Activated CD4-positive, CD25-positive, alpha-beta regulatory T cell (primary cell): ENCODE measurements at places on chromosomes 4 and X.

DNA sequence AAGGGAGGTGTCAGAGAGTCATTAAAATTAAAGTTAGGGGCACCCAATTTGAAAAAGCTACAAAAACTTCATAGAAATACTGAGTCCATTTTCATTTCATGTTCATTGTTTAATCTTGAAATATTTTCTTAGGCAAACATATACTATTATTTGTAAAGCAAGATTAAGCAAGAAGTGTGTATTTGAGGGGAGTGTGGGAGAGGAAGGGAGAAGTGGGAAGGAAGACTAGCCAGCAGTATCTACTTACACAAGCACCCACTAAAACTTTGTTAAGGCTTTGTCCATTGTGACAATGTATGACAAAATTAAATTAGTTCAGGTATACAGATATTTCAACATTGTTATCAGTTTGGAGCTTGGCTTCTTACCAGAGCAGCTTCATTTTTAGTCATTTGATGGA is 222.9 kb downstream of the ARHGAP24 start:
- DNase-seq: no peak

DNA sequence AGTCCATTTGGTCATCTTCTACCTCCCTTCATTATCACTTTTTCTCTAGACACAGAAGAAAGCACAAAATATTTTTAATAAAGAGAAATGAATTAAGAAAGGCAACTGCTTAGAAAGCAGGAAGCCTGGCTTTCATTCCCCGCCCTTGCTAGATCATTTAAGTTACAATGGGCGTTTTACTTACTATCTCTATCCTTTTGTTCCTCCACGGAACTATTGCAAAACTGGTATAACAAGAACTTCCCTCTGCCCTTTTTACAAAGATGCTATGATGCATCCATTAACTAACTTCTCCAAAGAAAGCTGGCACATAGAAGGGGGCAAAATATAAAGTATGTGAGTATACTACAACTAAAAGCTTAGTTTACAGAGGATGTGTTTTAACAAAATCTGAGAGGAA is 434.5 kb upstream of the FTHL17 start:
- DNase-seq: no peak

DNA sequence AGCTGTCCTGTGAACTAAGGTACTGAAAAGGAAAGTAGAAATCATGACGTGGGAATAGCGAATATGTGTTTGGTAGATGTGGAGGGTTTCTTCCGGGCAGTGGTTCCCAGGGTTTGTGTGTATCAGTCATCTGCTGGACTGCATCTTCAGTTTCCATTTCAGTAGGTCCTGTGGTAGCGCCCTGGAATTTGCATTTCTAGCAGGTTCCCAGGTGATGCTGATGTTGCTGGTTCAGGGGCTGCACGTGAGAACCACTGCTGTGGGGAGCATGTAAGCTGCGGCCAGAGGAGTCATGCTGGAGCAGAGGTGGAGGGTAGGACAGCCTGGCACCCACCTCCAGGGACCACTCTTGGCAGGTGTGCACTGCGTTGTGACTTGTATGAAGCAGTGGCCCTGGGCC is 47.1 kb downstream of the ARHGAP10 start:
- DNase-seq: no peak

GRCh38 chr4:32163125-32163524 is 1443.0 kb downstream of the PCDH7 start:
- no peak for DNase-seq

- no peak for DNase-seq
Observed at GRCh38 chr4:8725071-8725841, 132.7 kb downstream of the CPZ start.

- no peak for DNase-seq
Observed at GRCh38 chr4:40238008-40238699, 41.3 kb downstream of the RHOH start.

- no peak for DNase-seq
Observed at GRCh38 chr4:187256897-187257296, 533.2 kb upstream of the FAT1 start.

GRCh38 chr4:56430203-56430602 is 5.2 kb downstream of the PPAT start:
- DNase-seq: no peak

GRCh38 chr4:188941524-188942119 is 802.4 kb downstream of the TRIML1 start:
- DNase-seq: no peak

DNA sequence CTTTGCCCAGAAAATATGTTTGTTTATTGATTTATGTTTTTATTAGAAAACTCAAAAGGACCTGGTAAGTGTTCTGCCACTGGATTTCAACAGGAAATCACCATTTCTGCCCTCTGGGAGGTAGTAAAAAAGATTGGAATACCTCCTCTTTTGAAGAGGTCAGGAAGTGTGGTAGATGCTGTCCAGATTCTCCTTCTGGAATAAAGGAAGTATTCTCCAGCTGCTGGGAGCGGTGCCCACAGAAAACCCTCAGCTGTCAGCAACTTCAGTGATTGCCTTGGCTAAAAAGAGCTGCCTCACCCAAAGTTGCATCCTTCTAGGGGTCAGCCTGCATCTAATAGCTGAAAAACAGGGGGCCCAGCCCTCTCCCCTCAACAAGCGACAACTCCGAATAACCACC is 13.8 kb upstream of the ZNF674 start:
- no peak for DNase-seq

GRCh38 chr4:185405296-185405999 is 8.8 kb downstream of the ANKRD37 start:
- DNase-seq: no peak

DNA sequence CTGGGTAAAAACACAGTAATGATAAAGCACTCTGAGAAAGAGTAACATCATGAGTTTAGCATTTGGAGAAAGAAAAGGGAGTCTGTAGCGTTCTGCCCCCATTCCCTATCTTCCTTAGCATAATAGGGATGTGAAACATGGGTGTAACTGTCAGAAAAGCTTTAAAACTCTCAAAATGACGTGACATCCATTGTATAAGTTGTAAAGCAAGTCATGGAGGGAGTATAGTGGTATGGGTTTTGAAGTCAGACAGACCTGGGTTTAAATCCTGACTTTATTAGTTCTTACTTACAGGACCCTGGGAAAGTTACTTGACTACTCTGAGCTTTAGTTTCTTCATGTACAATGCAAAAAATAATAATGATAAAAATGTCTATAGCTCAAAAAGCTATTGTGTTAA is 17.1 kb downstream of the FBXO8 start:
- no peak for DNase-seq

- DNase-seq: no peak
Observed at GRCh38 chrX:133190877-133191738, 27.0 kb downstream of the TFDP3 start.

DNA sequence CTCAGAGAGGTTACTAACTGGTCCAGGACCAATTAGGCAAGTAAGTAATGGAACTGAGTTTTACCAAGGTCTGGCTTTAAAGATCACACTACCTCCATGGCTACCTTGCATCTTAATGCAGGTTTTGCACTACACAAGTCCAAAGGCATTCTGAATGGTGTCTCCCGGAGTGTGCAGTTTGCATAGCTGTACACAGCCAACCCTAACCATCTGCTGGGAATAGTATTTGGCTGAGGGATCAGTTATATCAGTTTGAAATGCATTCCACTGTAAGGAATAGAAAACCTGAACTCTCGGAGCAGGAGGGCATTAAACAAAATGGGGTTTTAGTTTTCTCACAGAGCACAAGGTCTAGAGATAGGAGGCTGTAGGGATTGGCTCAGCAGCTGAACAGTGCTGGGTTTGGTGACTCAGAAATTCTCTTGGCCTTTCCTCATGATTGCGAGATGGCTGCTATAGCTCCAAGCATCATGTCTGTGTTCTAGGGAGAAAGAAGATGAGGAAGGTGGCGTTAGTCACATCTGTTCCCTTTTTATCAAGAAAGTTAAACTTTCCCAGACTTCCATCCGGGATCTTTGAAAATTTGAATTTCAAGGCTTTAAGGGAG is 177.1 kb downstream of the NHS start:
- DNase-seq: no peak

- no peak for DNase-seq
Observed at GRCh38 chr4:112589206-112589605, 47.5 kb downstream of the ZGRF1 start.
